CD4-positive, alpha-beta T cell treated with Interleukin-1 beta for 1 hour (primary cell): ENCODE measurements at places on chromosomes 6 and 20.
A peak's percentile ranks its signal among the peaks of the same experiment; 100 is the strongest.

- no peak for DNase-seq
These were observed 173.6 kb downstream of the CDC5L start for GRCh38 chr6:44561060-44561623.

- DNase-seq = no peak
These were observed 35.8 kb downstream of the NEDD9 start for GRCh38 chr6:11196511-11197174.

- DNase-seq = peak; percentile 64
These were observed 806 bp downstream of the LEMD2 start for GRCh38 chr6:33787954-33788693.

- no peak for DNase-seq
These were observed 90.9 kb upstream of the GCM1 start for GRCh38 chr6:53239526-53239925.

DNA sequence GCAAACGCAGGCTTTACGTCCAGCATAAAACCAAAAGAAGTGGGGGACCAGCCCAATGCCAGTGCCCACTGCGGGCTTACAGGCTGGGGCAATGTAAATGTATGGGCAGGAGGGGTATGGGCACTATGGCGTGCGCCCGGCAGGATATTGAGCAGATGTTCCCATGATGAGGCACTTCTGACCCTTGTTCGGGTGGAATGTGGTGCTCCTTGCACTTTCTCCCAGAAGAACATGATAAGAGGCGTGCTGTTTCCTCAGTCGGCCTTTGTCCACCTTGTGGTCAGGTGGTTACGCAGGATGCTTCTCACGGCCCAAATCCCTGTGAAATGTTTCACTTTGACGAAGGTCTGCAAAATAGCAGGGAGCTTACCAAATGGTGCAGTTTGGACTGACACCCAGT lies 4.8 kb upstream of the GPR31 start:
- no peak for DNase-seq

GRCh38 chr6:157284738-157285421 lies 38.4 kb downstream of the TMEM242 start:
- DNase-seq = no peak

GRCh38 chr6:157493576-157493975 lies 112.6 kb downstream of the ZDHHC14 start:
- DNase-seq = no peak
